ENCODE measurements at places on chromosomes 5 and 9.

GRCh38 chr9:126418608-126419007 is 92.0 kb downstream of the MVB12B start:
- no peak for DNase-seq

GRCh38 chr9:114496011-114496410 is 9.3 kb downstream of the WHRN start:
- DNase-seq: no peak

DNA sequence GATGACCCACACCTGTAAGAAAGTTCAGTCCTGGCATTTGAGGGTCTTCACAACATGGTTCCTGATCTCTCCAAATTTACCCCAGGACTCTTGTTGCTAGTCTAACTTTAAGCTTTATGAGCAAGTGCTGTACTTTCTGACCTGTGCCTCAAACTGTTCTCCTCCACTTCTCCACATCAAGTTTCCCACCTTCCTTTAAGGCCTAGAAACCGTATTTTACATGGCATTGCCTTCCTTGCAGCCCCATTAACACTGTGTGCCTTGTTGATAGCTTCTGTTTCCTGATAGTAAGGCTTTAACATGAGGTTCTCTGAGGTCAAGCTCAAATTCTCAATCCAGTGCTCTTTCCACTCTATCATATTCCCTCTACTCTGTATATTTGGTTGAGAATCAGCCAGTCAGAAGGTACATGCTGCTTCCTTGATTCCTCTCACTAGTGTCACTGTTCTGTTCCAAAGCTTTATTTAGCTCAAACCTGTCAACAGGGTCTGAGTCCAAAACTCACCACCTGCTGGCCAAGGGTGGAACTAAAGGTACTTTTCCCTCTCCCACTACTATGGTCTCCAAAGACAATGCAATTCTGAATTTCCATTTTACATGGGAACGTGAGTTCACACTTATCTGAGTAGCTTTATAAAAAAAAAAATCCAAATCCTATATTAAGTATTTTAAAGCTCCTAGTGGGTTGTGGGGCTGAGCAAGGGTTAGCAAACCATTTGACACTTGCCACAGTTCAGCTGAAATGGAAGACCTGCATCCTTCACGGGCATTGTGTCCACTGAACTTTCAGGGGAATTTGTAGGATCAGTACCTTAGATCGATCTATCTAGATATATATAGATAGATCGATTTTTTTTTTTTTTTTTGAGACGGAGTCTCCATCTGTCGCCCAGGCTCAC is 21.1 kb downstream of the VCP start:
- peak; percentile 75 for DNase-seq

DNA sequence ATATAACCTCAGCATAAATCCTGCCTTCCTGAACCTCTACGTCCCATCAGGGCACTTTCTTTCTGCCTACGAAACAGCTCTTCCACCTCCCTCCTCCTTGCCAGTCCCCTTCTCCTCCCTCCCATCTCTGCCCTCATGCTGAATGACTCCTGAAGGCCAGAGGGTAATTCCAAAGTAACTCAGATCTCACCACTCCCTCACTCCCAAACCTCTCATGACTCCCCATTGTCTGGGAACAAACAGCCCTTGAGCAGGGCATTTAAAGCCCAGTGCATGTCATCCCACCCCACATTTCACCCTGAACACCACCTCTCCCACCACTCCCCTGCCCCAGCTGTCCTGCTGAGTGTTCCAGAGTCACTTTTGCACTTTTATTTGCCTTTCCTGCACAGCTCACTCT is 8.9 kb upstream of the FBP1 start:
- no peak for DNase-seq

DNA sequence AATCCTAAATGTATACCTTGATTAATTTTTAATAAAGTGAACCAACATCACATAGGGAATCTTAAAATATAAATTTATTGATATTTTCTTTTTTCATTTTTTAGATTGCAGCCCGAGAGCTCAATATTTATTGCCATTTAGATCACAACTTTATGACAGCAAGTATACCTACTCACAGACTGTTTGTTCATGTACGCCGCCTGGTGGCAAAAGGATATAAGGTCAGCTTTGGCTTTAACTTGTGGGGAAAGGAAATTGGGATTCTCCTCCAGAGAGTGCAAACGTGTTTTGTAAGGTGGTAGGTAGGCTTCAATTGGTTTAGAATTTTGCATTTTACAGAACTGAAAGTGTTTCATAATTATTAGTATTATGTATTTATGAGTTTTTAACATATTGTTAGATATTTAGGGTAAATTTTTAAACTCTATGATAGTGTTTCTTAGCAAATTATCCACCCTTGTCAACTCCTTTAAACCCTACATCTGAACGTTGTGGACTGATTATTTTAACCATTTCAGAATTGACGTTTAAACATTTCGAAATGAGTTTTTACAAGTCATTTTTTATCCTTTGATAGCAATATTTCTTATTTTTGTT is 17.5 kb upstream of the DHFR start:
- DNase-seq: peak; percentile 80

GRCh38 chr5:75044406-75044805 is 8.0 kb downstream of the GCNT4 start:
- no peak for DNase-seq

- DNase-seq: no peak
These were observed 9.6 kb downstream of the PSIP1 start for GRCh38 chr9:15501179-15501578.

DNA sequence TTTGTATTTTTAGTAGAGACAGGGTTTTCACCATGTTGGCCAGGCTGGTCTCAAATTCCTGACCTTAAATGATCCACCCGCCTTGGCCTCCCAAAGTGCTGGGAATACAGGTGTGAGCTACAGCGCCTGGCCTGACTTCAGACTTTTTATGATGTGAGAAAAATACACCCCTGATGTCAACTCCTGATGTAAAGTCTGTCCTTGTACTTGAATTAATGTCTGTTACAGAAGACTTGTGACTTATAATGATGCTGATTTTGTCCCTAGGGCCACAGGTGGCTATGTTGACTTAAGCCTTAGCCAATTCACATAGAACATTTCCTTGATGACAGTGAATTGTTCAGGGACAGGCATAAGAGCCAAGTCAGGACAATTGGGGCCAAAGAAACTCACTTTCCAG is 42.5 kb upstream of the MELK start:
- no peak for DNase-seq

GRCh38 chr5:80777347-80778287 is 122.8 kb upstream of the DHFR start:
- DNase-seq: no peak

DNA sequence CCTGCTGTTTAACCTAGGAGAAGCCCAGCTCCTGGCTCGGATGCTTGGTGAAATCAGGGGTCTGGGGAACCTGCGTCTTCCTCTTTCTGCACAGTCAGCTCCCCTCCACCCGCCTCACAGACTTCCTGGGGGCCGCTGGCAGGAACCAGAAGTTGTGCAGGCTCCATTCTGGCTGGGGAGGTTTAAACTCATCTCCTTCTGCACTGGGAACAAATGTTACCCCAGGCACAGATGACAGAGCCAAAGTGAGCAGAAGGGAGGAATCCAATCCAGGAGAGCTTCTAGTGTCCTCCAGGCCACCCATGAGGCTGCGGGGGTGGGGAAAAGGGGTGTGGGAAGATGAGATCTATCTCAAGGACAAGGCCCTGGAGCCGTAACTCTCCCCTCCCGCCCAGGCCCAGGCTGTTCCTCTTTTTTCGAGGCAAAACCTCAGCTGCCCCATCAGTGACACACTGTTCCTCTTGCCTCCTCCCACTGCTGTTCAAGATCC is 31.2 kb downstream of the KCNMB1 start:
- DNase-seq: peak; percentile 96

GRCh38 chr5:81397176-81397575 is 3.2 kb upstream of the ACOT12 start:
- DNase-seq: no peak

GRCh38 chr9:93897075-93897970 is 57.8 kb downstream of the BARX1 start:
- no peak for DNase-seq

DNA sequence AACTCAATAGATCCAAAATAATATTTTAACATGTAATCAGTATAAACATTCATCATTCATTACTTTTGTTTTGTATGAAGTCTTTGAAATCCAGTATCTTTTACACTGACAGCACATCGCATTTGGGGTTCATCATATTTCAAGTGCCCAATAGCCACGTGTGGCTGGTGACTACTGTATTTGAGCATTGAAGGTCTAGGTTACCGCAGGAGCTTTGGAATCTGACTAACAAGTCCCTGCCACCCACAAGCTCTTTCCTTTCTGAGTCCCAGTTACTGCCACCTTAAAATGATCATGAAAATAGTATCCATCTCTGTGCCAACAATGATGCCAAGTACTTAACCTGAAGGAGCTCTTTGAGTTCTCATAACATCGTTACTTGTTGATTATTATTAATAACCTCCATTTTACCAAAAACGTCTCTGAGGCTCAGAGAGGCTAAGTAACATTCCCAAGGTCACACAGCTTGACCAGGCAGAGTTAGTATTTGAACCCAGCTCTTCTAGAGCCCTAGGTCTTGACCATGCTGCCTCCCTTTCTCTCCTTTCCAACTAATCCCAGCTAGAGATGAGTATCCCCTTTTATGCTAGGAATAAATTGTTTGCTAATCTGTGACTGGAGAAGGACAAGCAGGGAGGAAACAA is 24.2 kb downstream of the ARHGEF37 start:
- DNase-seq: no peak

GRCh38 chr5:165282491-165282890 is 1777.1 kb downstream of the MAT2B start:
- DNase-seq: no peak

- DNase-seq: no peak
These were observed 13.7 kb upstream of the ZSWIM6 start for GRCh38 chr5:61318376-61318775.

DNA sequence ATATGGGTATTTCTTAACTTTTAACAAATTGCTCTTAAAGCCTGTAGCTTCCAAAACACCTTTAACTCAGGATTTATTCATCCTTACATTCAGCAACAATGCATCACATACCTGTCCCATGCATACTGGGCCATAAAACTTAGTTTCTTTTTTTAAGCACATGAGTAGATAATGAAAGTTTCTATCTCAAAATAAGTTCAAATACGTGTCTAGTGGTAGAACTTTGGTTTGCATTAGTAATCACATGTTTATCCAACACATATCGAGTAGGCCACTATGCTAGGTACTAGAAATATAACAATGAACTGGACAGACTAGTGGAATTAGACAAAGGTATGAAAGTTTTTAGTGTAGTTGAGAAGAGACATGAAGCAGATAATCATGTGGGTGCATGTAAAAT is 99.6 kb downstream of the DOCK2 start:
- no peak for DNase-seq

- DNase-seq: no peak
These were observed 9.3 kb downstream of the OBP2B start for GRCh38 chr9:133199648-133200321.

- DNase-seq: no peak
These were observed 1028.0 kb downstream of the TAF11L14 start for GRCh38 chr5:18662231-18662630.

DNA sequence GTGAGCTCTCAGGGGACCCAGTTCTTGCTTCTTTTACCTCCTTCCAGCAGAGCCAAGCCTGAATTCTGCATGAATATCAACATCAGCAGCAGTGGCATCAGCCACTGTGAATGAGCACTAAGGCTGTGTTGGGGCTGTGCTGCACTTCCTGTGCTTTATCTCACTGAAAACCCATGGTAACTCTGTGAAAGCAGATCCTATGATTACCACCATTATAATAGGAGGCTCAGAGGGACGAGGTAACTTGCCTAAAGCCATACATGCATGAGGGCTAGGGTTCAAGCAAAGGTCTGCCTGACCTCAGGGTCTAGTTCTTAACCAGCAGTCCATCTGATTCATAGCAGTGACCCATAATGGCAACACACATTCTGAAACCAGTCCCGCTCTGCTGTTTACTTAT is 60.5 kb upstream of the RAPGEF1 start:
- no peak for DNase-seq

DNA sequence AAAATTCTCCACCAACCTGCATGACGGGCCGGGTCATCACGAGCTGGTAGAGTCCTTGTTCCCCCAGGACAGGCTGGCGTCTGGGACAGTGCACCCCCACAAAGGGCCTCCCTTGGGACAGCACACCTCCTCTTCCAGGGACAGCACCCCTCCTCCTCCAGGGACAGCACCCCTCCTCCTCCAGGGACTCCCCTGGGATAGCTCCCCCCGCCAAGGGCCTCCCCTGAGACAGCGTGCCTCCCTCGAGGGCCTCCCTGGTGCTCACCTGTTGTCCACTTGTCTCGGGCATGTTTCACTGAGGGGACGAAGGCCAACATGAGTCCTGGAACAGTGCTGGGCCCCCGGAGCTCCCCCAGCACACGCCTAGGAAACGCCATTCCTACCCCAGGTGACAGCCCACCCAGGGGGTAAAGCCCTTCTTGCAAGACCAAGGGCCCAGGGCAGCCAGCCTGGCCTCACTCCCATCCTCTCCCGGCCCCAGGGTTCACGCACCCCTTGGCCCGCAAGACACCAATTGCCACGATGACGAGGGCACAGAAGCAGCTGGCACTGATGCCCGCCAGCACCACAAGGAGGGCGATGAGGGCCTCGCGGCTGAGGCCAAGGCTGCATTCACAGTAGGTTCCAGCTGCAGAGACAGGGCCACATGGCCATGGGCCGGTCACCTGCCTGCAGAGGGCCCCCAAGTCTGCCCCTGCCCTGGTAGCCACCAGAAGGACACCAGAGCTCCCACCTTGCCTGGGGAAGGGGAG is 531 bp downstream of the TMEM210 start:
- DNase-seq: no peak

DNA sequence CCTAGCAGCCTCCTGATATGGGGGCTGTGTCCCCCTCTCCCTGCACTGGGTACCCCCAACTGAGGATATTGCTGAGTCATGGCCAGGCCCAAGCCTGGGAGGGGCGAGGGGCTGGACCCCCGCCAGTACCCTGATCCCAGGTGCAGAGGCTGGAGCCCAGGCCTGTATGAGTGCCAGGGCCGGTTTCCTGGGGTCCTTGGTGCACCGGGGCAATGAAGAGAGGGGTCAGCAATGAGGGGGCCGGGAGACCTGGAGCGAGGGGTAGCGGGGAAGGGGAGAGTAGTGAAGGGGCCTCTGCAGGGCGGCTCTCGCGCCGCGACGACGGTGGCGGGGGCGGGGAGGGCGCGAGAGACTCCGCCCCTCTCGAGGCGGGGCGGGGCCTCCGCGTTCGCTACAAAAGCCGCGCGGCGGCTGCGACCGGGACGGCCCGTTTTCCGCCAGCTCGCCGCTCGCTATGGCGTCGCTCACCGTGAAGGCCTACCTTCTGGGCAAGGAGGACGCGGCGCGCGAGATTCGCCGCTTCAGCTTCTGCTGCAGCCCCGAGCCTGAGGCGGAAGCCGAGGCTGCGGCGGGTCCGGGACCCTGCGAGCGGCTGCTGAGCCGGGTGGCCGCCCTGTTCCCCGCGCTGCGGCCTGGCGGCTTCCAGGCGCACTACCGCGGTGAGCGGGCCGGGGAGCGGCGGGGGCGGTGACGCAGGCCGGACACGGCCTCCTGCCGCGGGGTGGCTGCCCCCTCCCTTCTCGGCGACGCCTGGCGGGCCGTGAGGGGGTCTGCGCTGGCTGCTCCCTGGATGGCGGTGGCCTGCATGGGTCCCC is at the start of gene SQSTM1:
TSS of gene SQSTM1 (plus strand) at position 423 of the 815 bp plus-strand sequence. CDS start at position 455, 32 bp downstream.
- DNase-seq: peak; percentile 45

- no peak for DNase-seq
These were observed 163.8 kb downstream of the SEC61B start for GRCh38 chr9:99385814-99386279.

- DNase-seq: no peak
These were observed 71.8 kb downstream of the EGFLAM start for GRCh38 chr5:38330207-38330606.

- no peak for DNase-seq
These were observed 9.3 kb downstream of the OR1N2 start for GRCh38 chr9:122562134-122562760.

- DNase-seq: no peak
These were observed at the start of gene ZDHHC11 for GRCh38 chr5:850511-851006. TSS of gene ZDHHC11 (minus strand) at chr5:850986. CDS start at chr5:850602, 384 bp downstream.

All from Kasumi-1 (cell line).